G401 (cell line): ENCODE measurements at places on chromosomes 3 and 15.
A peak's percentile ranks its signal among the peaks of the same experiment; 100 is the strongest.

DNA sequence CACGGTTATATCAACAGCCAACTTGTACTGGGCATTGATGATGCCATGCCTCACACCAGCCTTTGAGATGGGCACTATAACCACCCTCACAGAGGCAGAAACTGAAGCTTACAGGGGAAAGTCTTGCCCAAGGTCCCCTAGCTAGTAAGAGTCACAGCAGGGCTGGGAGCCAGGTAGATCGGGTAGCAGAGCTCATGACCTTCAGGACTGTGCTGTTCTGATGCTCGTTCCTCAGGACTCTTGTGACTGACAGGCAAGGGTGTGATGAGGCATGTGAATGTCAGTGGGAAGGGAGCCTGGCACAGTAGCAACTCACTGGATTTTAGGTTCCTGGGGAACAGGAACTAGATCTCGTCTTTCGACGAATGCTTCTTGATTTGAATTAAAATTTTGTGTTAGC, 65.7 kb downstream of the RLBP1 start:
- DNase-seq, result no peak

GRCh38 chr3:72150634-72151412, 365.9 kb upstream of the PROK2 start:
- DNase-seq, result no peak

DNA sequence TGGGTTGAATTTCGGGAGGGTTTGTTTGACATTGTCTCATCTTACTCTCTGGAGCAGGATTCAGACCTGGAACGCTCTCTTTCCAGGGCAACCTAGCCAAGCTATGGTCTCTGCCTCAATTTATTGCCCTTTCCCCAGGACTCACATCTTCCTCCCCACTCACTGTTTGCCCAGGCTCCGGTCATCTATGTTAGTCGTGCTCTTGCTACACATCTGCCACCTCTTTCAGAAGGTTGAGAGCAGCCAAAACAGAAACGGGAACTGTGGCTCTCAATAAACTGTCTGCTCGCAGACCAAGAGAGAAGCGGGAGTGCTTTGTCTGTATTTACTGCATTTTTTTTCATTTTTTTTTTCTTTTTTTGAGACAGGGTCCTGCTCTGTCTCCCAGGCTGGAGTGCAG, 81.6 kb downstream of the ST6GAL1 start:
- DNase-seq, result no peak

- DNase-seq, result no peak
Measured at GRCh38 chr3:124907957-124908356, 20.8 kb upstream of the ITGB5 start.

- no peak for DNase-seq
Measured at GRCh38 chr15:69838994-69839393, 258.7 kb downstream of the TLE3 start.

DNA sequence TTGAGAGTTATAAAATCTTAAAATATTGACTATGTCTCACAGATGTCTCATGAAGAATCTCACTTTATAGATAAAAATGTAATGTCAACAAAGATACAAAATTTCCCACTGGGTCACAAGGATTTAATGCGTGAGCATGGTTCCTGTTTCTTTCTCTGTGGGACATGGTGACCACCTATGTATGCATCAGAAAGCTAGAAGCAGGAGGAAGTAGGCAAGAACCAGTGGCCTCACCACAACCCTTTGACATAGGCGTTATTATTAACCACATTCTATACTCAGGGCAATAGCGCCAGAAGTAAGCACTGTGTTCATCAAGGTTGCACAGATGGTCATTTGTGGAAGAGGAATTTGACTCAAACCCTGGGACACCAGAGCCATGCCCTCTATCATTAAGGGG, 11.7 kb upstream of the ADAMTS17 start:
- DNase-seq, result no peak

DNA sequence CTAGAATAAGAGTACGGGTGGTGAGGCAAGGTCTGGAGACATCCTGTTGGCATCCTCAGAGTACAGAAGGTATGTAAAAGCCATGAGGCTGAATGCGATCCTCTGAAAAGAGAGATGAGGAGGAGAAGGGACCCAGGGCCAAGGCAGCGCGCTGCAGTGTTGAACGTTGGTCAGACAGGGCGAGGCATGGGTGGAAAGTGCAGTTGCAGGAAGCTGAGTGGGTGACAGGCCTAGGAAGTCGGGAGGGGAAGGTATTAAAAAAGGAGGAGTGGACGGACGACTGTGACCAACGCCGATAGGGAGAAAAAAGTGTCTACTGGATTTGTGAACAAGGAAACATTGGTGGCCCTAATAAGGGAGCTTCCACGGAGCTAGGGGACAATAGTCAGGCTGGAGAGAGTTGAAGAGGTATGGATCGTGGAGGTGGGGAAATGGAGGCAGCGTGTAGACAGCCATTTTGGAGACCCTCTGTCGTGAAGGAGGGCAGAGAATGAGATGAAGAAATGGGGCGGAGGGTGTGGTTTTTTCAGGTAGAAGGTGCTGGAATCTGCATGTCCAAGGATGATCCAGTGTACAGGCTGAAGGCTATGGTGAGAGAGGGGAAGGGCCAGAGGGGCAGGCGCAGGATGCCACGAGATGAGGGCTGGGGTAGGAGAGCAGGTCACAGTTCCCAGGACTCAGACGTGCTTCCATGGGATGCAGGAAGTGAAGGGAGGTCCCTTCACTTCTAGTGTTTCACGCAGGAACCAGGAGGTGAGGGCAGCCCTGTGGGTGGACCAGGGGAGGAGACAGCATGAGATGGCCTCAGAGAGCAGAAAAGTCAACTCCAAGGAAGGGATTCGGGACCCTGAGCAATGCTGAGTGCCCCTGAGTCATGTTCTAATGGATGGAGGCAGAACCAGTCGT, 115.9 kb downstream of the ASB7 start:
- no peak for DNase-seq

DNA sequence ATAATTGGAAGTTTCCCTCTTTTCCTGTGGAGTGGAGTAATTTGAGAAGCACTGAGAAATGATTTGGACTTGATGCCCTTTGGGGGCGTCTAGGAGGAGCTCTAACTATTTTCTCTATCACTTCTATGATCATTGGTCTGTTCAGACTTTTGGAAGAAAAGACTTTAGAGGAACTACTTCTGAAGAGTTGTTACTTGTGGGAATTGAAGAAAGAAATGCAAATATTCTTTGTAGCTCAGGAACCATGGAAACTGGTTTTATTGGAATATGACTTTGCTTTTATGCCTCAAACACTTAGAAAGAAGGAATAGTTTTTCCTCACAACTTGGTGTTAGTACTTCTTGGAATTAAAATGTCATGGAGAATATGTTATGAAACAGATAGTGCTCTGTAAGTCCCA, 122.0 kb upstream of the ALDH1A3 start:
- DNase-seq, result no peak

- no peak for DNase-seq
Measured at GRCh38 chr15:101407439-101407838, 82.1 kb downstream of the PCSK6 start.

DNA sequence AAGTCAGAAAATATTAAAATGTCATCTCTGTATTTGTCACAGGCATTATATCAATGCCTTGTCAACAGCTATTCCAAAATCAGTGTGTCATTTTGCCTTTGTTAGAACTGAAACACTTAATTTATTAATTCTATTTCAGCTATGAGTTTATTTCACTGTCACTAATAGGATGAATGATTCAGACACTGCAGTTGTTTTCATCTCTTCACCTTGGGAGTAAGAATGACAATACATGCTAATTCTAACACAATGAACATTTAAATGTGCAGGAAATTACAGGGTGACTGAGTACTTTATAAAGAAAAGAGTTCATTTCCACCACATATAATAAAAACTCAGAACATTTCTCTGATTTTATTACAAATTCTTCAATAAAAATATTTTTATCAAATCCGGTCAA, 109.7 kb downstream of the P2RY1 start:
- DNase-seq, result no peak

GRCh38 chr3:150376001-150376848, 31.9 kb upstream of the TSC22D2 start:
- peak; percentile 7 for DNase-seq

- DNase-seq, result no peak
Measured at GRCh38 chr3:49456466-49456865, 13.6 kb upstream of the DAG1 start.

DNA sequence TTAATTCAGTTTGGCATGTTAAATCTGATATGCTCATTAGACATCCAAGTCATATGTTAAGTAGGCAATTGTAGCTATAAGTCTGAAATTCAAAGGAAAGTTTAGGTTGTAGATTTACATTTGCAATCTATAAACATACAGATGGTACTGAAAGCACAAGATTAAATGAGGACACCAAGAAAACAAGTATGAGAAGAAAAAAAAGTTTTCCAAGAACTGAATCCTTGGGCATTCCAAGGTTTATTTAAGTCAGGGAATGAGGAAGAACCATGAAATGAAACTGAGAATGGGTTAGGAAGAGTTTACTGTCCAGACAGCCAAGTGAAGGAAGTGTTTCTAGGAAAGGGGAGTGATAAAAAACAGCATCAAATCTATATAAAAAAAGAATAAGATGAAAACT, 756.1 kb upstream of the DPPA4 start:
- no peak for DNase-seq
